ENCODE measurements at places on chromosomes 12 and 14.

DNA sequence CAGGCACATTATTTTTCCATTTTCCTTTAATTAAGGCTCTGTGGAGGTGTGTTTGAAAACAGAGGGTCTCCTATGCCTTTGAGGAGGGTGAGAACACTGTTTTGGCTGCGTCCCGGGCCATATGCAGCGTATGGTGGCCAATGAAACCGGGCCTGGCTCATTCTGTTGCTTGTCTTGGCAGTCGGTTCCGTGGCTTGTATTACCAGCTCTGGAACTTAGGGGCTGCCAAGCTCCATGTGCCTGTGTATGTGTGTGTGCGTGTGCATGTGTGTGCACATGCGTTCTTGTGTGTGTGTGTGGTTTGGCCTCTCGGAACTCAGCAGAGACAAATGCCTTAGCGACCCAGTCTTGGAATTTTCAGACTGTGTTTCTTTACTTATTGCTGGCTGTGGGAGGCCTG, 2.7 kb downstream of the JDP2 start:
- no peak for DNase-seq

DNA sequence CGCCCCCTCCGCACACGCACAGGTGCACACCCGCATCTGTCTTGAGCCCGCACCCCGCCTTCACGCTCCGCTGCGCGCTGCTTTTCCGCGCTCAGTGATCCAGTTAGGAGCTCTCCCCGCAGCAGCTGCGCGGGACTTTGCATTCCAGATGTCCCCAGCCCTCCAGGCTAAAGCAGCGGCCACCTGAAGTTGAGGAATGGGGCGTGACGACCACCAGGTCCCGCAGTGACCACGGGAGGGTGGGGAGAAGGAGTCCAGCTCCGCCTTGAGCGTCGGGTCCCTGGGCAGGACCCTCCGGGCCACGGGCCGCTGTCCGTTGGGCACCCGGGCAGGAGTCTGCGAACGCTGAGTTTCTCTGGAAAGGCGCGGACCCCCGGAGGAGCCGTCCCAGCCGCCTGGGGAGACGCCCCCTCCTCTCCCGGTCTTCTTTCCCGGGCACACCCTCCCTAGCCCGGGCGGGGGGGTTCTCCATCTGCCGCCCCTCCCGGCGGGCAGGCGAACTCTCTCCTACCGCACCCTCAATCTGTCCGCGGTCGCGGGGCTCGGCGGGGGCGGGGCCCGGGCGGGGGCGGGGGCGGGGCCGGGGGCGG, 334 bp upstream of the TMEM132C start:
- no peak for DNase-seq

GRCh38 chr14:58288106-58288792, 10.1 kb upstream of the ARID4A start:
- DNase-seq = no peak

GRCh38 chr12:67633708-67634107, 14.8 kb upstream of the DYRK2 start:
- no peak for DNase-seq

- DNase-seq = no peak
Measured at GRCh38 chr12:56988207-56988739, 18.1 kb downstream of the ZBTB39 start.

DNA sequence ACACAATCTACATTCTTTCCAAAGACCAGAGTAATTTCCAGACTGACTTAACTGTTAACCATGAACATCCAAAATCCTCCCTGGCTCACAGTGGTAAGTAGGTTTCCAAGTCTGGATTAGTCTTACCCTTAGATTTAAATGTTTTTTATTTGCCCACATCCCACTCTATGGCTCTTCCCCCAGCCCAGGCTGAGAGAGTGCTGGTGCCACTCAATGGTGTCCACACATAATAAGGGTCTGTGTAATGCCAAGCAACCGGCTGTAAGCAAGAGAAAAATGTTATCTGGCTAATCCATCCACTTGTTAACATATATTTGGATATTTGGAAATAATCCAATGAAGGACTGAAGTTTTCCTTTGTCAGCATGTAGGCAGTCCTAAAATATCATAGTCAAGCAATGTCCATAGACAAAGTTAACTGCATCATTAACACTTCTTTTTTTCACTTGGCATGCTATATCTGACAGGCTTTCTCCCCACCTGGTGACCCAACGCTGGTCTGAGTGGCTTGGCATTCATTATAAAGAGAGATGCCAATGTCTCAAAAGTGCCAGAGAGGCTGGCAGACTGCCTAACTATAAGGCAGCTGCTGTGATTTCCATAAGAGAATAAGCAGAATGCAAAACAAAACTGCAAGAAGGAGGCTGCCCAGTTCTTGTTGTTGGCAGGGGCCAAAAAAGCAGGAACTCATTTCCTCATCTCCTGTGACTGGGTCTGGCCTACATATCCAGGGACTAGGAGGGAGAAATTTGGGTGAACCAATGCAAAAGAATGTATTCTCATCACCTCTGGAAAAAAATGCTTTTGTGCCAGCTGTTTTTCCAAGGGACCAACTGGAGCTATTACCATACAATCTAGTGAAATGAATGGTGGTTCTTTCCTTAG, 13.9 kb upstream of the HOXC13 start:
- no peak for DNase-seq

GRCh38 chr12:99985631-99986030, 895 bp upstream of the ANKS1B start:
- DNase-seq = no peak

DNA sequence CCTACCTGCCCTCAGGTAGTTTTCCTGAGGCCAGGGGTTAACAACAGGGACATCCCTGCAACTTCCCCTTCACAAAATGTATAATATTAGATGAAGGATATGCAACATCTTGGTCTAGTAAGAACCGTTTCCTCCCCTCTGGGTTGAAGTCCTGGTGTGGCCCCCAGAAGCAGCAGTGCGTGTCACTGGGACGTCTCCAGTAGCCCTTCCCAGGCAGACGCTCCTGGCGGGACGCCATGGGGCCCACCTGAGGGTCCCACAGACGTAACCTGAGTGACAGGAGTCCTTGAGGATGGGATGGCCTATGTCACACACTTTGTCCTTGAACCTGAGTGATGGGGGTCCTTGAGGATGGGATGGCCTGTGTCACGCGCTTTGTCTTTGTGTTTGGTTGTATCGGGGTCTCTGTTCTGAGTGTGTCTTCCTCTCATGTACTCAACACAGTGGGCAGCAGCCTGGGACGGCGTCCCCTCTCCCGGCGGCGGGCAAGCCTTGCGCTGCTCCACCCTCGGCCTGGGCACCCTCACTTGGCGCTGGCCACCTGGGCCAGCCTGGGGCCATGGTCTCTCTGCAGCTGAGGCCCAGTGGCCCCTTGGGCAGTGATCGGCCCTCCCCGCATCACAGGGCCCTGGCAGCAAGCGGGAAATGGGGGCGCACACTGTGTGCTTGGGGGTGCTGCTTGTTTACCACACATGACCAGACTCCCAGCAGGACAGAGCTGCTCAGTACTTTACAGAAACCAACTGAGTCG, 14.3 kb upstream of the AMN start:
- no peak for DNase-seq

GRCh38 chr12:96327346-96327745, 72.9 kb downstream of the CDK17 start:
- no peak for DNase-seq

All from effector CD4-positive, alpha-beta T cell (primary cell).